ENCODE measurements at places on chromosomes 5 and 9. TPM values are rescaled to one million over a fixed set of nuclear protein-coding genes. Genes with fewer than 3 reads are reported as not detected.

TMOD1 gene
- total RNA-seq, result 0.29 TPM

DNA sequence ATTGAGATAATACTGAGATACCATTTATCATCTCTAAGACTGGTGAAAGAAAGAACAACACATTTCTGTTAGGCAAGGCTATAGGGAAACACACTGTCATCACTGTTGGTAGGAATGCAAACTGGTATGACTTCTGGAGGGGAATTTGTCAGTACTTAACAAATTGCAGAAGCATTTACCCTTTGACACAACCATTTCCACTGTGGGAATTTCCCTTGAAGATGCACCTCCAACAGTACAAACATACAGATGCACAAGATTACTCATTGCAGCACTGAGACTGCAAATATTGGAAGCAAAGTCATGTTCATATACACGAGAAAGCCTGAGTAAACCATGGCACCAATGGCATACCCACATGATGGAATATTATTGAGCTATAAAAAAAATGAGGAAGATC is 17.6 kb downstream of the GM2A start:
- DNase-seq, result no peak

- DNase-seq, result no peak
Observed at GRCh38 chr5:142756576-142756975, 13.6 kb upstream of the ARHGAP26 start.

SPINK4 gene
- not detected for total RNA-seq

SNX24 gene
- total RNA-seq, result 0.29 TPM

SLC6A3 gene
- not detected for total RNA-seq

Measured in activated CD8-positive, alpha-beta T cell treated with anti-CD3 and anti-CD28 coated beads, Interleukin-2, amount 10 ng/mL, durations not matched to agents 7 days and 5 days (primary cell).